ENCODE measurements at places on chromosomes 3 and 15. TPM values are rescaled to one million over a fixed set of nuclear protein-coding genes. Genes with fewer than 3 reads are reported as not detected.
A peak's percentile ranks its signal among the peaks of the same experiment; 100 is the strongest.

DNA sequence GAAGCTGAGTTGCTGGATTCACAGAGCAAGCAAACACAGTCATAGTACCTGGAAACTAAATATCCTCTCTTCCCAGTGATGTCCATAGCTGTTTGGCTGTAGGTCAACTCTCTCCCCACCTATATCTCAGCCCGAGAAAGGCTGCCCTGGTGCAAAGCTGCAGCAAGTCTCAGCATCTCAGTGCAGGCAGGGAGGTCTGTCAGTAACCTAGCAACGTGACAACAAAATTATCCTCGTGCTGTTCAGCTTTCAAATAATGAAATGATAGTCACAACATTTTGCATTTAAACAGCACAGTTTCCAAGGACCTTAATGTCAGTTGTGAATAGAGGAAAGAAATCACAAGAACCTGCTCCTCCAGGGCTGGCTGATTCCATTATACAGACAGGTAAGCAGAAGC is 83.6 kb downstream of the CHST2 start:
- DNase-seq: no peak

DNA sequence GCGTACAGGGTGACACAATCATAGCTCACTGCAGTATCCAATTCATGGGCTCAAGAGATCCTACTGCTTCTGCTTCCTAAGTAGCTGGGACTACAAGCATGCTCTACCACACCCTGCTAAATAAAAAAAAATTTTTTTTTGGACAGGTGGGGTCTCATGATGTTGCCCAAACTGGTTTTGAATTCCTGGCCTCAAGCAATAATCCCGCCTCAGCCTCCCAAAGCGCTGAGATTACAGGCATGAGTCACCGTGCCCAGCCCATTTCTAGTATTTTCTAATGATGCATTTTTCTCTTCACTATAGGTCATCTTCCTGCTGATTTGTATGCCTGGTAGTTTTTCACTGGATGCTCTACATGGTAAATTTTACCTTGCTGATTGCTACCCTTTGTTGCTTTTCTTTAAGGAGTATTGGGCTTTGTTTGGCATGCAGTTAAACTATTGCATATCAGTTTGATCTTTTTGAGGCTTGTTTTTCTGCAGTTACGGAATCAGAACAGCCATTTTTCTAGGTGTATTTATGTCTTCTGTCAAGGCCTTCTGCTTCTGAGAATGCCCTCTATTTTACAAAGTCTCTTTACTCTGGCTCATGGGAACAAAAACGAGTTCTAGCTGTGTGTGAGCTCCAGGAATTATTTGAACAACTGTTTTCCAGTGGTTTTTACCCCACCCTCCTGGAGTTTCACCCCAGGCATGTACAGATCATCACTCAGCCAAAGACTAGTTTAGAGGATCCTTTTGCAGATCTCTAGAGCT is 14.2 kb upstream of the NPTN start:
- peak; percentile 39 for DNase-seq

GRCh38 chr15:85988741-85989140 is 90.9 kb upstream of the AGBL1 start:
- DNase-seq: no peak

DNA sequence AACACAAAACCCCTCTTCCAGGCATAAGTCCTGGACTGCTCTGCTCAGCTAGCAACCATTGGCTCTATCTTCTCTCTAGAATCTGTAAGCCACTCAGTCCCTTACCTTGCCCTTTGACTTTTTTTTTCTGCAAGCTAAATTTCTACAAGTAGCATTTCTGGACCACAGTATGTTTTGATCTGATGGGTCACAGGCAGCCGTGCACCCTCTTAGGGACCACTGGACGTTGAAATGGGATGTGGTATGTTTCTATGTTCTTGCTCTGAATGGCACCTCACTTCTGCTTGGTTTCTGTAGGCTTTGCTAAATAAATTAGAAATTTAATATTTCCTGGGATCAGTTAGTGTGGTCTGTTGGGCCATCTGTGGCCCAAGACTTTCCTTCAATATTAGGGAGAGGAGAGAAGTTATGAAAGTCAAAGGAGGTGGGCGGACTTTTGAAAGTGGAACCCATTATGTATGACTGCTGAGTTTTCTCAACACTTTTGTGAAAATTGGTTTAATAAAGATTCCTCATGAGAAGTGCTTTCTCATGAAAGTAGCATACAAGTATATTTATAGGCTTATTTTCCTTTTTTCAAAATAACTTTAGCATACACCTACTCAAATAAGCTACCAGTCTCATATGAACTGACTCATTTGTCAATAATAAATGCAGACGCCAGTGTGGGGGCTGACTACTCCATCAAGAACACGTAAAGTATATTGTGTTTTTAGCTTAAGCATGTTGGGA is 18.4 kb upstream of the TIPARP start:
- DNase-seq: no peak

DNA sequence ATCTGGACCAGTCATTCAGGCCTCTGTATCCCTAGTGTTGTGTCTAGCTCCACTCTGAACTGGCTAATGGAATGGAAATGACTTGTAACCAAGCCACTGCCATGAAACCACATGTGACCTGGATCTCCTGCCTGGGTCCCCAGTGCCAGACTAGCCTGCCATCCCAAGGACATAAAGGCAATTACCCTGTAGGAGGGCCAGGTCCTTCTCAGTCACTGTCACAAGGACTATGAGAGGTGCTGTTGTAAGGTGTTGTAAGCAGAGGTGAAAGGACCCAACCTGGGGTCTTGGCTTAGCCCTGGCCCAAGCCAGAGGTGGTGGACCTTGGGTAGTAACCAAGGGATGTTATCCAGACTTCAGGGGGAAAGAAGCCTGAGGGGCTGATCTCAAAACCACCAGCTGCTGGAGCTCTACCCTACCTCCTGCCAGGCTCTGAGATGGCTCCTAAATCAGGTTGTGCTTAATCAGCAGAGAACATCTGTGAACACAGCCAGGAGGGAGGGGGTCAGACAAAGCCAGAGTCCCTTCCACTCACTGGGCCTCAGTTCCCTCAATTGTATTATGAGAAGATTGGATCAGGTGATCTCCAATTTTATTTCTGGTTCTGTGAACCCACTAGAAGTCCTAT is 15.7 kb upstream of the KLHL24 start:
- no peak for DNase-seq

DNA sequence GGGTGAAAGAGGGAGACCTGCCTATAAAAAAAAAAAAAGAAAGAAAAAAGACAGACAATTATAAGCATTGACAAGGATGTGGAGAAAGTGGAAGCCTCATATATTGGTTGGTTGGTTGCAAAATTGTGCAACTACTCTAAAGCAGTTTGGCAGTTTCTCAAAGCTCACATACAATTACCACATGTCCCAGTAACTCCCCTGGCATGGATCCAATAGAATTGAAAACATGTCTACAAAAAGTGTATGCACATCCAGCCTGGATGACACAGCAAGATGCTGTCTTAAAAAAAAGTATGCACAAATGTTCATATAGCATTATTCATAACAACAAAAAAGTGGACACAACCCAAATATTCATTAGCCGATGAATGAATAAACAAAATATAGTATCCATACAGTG is 19.5 kb downstream of the SETMAR start:
- no peak for DNase-seq

DNA sequence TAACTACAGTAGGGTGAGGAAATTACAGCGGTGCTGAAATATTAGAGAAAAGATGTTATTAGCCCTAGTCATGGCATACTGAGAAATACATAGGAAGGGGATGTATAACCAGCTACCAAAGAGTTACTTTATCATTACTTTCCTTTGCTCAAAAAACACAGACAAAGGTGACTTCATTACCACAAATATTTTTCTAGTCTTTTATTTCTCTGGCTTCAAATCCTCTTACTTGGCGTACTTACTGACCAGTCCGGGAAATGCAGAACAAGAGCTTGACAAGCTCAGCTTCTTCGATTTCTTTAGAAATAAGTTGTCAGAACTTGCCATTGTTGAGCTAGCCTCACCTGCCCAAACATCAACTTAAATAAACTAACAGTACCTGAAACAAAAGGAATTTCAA is 142.1 kb upstream of the TMCO5A start:
- DNase-seq: no peak

- DNase-seq: peak; percentile 32
These were observed 17.1 kb downstream of the TJP1 start for GRCh38 chr15:29805043-29805707.

DNA sequence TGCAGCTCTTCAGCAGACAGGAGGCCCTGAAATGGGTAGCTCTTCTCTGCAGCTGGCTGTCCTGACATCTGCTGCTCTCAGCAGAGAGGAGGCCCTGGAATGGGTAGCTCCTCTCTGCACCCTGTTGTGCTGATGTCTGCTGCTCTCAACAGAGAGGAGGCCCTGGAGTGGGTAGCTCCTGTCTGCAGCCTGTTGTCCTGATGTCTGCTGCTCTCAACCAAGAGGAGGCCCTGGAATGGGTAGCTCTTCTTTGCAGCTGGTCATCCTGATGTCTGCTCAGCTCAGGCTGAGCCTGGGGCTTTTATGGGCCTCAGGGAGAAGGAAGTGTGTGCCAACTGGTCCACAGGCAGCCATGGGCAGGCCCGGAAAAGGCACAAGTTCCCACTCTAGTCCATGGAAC is 66.6 kb downstream of the PIK3CB start:
- no peak for DNase-seq

Gene CA12
- 5.0 TPM for total RNA-seq

Gene SPINT1
- total RNA-seq: 3.8 TPM

Gene TMCO5A
- not detected for total RNA-seq

Measured in Daoy (cell line).